ENCODE measurements at places on chromosomes 7 and 10.

DNA sequence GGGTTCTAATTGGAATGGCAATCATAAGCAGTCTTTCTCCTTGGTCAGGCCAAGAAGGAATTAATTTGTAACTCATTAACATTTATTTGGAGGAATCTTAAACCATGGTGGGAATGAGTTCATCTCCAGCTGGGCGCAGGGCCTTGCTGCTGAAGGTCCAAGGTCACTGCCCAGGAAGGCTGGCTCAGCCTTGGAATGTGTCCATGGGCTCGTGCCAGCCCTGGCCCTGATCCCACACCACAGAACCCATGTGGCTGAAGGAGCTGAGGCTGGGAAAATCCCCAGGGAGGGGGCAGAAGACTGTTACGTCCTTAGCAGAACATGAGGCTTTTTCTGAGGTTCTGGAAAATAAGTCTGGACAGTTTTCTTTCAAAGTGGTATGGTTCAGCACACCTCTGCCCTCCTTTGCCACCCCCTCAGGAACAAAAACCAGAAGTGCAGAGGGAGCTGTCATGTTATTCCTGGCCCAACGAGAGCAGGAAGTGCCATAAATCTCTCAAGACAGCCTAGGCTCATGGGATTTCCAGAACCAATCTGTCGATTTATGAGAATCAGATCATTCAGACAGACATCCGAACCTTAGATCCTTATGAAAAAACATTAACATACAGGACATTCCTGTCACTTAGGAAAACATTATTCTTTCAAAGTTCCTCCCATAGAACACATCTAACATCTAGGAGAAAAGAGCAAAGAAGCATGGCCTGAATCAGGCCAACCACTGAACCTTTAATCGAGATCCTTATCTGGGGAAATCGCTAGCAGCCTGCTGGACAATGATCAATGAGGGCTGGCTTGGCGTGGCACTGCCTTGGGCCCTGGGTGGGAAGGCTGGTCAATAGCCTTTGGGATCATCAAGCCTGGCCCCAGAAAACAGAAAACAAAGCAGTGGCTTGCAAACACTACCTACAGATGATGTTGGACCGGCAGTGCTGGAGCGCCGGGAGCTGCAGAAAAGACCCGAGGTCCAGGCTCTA is 134.3 kb downstream of the TAX1BP1 start:
- DNase-seq: peak; percentile 57

GRCh38 chr7:154852205-154852604 is 150.7 kb downstream of the PAXIP1 start:
- no peak for DNase-seq

- DNase-seq: no peak
These were observed 18.1 kb upstream of the KNDC1 start for GRCh38 chr10:133141958-133142340.

DNA sequence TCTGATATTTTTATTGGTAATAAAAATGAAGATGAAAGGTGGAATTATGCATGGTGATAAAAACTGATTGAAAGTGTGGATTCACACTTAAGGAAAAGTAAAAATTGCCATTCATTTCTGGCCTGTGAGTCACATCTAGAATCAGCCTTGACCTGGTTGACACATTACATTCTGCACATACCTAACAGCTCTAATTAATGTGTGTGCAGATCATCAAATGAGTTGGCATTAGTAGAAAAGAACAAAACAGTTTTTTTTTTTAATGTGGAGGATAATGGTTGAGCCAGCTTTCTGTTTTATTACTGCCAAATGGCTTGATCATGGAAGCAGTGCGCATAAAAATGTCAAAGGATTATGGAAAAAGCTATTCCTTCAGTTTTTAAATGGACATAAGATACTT is 142.6 kb upstream of the TMEM196 start:
- no peak for DNase-seq

DNA sequence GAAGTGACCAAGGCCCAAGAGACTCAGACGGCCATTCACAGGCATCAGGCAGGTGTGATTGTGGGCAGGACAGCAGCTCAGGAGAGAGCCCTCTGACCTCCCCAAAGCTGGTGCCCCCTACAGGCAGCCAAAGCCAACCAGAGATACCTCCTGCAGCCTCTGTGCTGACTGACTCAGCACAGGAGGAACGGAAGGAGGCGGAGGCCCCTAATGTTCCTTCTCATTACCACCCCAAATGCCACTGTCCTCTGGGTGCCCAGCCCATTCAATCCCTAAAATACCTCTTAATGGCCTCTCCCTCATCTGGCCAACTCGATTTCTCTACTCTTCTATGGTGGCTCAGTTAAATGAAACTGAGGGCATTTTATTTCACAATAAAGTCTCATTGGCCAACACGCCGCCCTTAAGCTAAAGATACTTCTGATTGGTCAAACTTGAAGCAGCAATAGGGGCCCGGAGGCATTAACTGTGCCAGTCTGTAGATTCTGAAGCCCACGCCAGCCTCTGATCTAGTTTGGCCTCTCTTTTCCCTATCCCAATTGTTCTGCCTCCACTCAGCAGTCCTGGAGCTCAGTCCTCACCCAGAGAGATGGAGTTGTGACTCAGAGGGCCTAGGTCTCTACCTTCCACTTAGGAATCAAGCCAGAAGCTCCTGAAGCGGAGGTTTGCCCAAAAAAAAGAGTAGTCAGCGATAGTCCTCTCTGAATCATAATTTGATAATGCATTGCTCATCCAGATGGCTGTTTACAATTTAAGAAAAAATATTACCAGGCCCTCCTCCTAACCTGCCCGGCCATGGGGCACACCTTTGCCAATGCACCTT is 1.2 kb downstream of the CYREN start:
- DNase-seq: no peak

GRCh38 chr7:95595746-95596197 is 544 bp downstream of the PDK4 start:
- DNase-seq: no peak

- DNase-seq: no peak
These were observed 51.0 kb downstream of the BTRC start for GRCh38 chr10:101405001-101405400.

- no peak for DNase-seq
These were observed 37.8 kb upstream of the CHST15 start for GRCh38 chr10:124131172-124131571.

DNA sequence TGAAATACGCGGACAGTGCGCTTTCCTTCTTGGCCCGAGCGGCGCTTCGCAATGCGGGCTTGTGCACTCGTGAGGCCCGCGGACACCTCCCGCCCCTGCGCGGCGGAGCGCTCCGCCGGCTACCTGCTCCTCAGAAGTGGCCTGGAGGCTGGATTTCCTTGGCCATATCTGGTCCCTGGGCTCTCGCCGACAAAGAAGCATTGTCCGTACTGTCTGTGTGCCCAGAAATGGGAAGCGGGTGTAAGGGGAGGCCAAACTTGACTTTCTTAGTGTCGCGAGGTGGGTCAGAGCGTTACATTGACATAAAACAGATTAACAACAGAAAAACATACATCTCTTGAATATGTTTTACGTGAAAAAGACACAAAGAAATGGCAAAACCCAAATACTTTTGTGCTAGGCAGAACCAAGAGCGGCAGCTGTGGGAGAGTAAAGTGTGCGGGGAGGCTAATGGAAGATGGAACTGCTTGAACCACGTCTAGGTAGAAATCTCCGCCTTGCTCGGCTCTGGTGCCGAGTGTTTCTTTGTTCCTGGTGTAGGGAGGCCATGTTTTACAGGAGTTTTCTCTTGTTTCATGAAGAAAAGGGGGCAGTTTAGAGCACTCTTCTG is 1.4 kb downstream of the LANCL2 start:
- no peak for DNase-seq

DNA sequence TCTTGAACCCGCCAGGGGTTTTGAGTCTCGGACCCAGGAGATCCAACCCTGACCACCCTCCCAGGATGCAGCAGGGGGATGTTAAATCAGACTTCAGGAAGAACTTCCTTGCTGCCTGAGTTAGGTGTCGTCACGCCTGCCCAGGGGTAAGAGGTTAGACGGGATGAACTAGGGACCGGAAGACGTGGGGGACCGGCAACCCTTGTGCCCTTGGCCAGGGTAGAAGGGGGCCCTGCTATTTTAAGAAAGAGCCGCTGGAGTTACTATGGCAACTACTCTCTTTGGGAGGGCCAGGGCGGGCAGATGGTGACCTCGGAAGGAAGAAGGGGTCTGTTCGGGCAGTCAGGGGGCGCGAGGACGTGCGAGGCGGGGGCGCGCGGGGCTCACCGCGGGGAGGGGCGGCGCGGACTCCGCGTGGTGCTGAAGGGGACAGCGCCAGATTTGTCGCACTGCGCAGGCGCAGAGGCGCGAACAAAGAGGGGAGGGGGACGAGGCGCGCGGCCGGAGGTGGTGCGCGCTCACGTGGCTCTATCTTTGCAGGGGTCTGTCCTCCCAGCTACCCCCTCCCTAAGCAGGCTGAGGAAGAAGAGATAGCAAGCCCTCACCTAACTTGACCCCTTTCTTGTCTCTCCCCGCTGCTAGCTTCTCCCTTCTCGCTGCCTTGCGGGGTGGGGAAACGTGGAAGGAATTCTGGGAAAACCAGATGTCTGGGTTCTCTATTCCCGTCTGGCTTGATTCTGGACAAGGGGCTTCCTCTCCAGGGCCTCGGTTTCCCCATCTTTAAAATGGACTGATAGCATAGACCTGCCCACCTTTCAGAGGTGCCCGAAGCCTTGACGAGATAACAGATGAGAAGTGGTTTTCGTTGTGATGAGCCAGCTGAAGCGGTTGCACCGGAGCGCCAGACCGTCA is 940 bp upstream of the PSD start:
- peak; percentile 53 for DNase-seq

- DNase-seq: no peak
These were observed 151.3 kb downstream of the CAMK1D start for GRCh38 chr10:12500381-12501303.

- no peak for DNase-seq
These were observed 229.4 kb downstream of the SFMBT2 start for GRCh38 chr10:7181420-7181819.

GRCh38 chr10:45380903-45381620 is 7.0 kb downstream of the ALOX5 start:
- no peak for DNase-seq

- DNase-seq: no peak
These were observed 132.5 kb downstream of the GRID1 start for GRCh38 chr10:86234107-86234506.

DNA sequence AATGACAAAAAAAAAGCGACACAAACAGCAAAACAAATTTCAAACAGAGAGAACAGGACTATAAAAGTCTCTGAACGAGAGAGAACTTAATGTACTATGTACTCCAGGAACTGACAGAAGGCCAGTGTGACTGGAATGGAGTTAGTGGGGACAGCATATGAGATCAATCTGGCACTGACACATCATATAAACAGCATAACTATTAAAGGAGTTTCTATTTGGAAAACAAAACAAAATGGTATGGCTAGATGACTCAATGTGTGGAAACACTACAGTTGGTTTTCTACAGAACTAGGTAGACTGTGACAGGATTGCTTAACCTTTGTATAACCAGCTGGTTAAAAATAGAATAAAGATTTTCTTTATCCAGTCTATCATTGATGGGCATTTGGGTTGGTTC is 232.9 kb upstream of the KAT6B start:
- no peak for DNase-seq

- no peak for DNase-seq
These were observed 91.1 kb upstream of the GNA12 start for GRCh38 chr7:2934984-2935740.

GRCh38 chr7:4837803-4838625 is 23.8 kb downstream of the PAPOLB start:
- DNase-seq: no peak

- no peak for DNase-seq
These were observed 251.1 kb upstream of the NFE2L3 start for GRCh38 chr7:25900877-25901276.

GRCh38 chr10:132849546-132850031 is 63.6 kb upstream of the NKX6-2 start:
- DNase-seq: no peak

DNA sequence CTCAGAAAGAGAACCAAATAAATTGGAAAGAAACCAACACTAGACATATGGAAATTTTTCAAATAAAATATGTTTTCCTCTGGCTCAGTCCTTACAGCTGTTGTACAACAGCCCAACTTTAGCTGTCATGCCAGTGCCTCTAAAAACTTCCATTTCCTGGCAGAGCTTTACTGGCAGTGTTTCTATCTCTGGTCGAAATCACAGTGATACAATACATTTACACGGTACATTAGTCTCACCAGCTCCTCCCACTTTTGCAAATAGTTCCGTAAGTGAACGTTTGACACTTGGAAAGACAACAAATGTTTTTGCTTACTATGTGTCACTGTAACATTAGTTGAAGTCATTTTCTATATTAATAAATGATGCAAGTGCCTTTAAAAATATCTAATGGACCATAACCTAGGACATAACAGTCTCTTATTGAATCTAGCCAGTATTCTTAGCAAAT is 29.8 kb downstream of the BCAP29 start:
- no peak for DNase-seq

DNA sequence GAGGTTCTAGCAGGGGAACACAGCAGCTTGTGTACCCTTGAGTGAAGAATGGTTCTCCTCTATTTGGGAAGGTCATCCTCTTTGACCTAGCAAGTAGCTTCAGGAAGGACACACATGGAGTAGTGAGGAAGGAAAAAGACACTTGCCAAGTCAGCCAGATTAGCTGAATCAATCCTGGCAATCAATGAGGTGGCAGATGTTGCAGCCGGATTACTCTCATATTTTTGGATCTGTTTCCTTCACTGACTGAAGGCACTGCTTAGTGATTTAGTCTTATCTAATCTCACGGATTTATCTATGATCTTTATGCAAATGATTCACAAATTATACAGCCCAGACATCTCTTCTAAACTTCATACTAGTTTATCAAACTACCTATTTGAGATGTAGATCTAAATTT is 218.8 kb downstream of the GPR158 start:
- no peak for DNase-seq

DNA sequence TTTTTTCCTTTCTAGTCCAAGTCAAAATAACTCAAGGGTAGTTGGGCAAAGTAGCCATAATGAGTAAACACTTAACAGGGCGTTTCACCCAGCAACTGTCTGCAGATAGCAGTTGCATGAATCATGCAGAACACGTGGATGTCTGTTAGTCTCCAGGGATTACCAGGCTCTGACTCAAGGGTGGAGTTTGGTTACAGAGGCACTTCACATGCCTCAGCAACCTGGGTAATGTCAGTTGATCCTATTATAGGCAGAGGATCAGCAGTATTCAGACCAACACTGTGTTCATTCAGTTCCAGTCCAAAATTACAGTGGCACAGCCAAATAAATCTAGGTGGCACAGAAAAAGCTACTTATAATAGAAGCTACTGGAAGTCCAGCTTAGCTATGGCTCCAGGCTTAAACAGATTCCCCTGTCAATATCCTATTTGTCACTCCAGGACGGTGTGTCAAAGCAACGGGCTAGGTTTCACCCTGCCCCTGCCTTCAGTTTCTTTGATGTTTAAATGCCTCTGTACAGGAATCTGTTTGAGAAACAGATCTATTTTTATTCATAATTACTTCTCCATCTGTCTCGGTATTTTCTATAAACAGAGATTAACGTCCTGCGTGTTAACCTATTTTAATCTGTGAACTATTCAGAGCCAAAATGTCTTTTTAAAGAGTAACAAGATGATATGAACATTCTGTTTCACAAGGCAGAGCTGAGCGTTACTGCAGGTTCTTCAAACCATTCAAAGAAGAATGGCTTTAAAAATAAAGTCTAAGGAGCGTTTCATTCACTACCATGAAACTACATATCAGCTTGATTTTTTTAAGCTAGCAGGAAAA is 162.6 kb upstream of the AKR1E2 start:
- DNase-seq: no peak

GRCh38 chr7:132666774-132667172 is 90.5 kb upstream of the PLXNA4 start:
- DNase-seq: no peak

Measured in anterior cingulate cortex (tissue), 58 donors.